Dorsolateral prefrontal cortex (tissue), 122 donors: ENCODE measurements at places on chromosomes 2 and 18.

DNA sequence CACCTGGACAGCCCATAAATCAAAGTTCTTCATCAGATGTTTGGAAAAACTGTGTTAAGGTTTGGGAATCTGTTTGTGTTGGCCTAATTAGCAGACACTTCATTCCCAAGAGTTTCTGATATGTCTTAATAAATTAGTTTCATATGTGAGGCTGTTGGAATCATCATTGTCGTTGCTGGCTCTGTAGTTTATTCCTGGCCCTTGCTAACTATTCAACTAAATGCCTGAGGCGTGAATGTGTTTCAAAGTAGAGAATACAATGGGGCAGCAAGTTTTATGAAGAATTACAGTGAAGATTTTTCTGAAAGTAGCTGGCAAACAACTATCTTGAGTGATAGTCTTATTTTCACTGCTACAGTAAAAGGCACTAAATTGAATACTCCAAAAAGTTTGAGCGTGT, 141.1 kb downstream of the PARD3B start:
- no peak for DNase-seq

- DNase-seq, result no peak
Measured at GRCh38 chr2:121038891-121039616, 245.9 kb downstream of the TFCP2L1 start.

GRCh38 chr18:62490967-62491695, 31.7 kb upstream of the ZCCHC2 start:
- no peak for DNase-seq

DNA sequence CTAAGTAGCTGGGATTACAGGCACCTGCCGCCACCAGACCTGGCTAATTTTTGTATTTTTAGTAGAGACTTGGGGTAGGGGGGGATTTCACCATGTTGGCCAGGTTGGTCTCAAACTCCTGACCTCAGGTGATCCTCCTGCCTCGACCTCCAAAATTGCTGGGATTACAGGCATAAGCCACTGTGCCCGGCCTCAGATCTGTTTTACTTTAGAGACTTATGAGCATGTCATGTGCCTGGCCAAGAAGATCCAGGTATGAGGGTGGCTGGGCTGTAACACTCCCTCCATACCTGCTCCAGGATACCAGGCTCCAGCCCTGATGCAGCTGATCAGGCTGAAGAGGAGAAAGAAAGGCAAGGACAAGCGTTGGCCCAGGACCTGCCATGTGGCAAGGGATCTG, 125.0 kb downstream of the LPIN1 start:
- DNase-seq, result no peak

- no peak for DNase-seq
Measured at GRCh38 chr18:64185987-64186386, 37.1 kb upstream of the LINC00305 start.

DNA sequence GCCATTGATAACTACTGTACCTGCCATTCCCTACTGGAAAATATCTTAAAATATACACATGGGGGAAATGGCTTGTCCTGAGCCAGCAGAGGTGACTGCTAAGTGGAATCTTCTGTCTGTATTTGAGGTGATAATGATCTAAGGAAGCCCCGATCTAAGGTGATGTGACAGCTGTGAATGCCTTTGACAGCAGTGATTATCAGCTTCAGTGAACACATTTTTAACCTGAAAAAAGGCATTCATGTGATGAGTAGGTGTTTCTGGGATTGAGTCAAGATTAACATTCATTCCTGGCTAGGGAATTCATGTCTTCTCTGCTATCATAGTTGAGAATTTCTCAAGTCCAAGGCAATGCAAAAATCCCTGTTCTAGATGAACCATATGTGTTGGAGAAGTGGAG, 9.1 kb upstream of the MAPRE2 start:
- no peak for DNase-seq

- DNase-seq, result peak; percentile 45
Measured at GRCh38 chr2:239257511-239257937, 143.3 kb downstream of the HDAC4 start.

GRCh38 chr2:16035747-16036745, 95.7 kb downstream of the MYCN start:
- no peak for DNase-seq

GRCh38 chr2:133061874-133062593, 392.0 kb upstream of the LYPD1 start:
- DNase-seq, result no peak

DNA sequence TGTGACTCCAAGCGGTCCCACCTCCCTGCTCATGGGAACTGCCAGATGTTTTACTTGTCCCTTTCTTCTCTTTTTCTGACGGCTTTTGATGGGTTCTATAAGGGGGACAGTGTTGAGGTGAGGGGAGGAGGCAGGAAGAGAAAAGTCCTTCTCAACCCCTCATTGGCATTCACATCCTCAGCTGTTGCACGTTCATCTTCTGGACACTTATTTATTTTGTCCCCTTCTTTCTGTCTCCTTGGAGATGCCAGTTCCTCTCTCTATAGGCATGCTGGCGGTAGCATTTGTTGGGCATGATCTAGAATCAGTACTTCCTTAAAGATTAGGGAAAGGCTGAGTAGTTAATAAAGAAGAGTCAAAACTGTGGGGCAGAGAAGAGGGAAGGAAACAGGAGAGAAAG, 99.0 kb upstream of the KLHL14 start:
- DNase-seq, result no peak

DNA sequence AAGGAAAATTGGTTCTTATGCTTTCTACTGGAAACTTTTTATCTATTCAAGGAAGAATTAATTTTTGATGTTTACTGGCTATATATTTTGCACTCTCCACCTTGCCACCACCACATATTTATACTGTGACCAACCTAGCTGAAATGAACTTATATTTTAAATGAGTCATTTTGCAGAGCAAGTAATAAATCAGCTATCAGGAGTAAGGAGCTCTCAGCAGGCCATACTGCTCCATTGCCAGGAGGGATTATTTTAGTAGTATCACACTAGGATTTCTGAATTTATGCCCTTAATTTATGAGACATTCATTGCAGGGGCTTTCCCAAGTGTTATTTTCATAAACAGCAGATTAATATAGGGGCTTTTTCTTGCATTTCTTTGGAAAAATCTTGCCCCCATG, 125.8 kb upstream of the CYP1B1 start:
- DNase-seq, result no peak

- no peak for DNase-seq
Measured at GRCh38 chr18:73060666-73061288, 193.0 kb upstream of the NETO1 start.

- DNase-seq, result no peak
Measured at GRCh38 chr18:38115201-38115600, 549.6 kb upstream of the CELF4 start.

DNA sequence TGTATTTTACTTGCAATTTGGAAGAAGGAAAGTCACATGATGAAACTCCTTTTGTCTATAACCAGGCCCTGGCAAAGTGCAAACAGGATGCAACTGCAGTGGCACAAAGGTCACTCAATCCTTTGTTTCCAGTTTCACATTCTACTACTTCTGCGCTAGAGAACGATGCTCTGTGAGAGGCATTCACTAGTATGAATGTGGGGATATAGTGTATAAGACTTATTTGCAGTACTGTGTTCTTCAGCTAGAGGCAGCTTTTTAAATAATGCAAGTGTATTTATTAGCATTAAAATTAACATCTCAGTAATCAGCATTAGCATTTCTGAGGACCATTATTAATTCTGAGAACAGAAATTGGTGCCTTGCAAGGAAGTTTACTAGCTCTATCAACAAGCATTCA, 68.9 kb downstream of the PRPF40A start:
- no peak for DNase-seq

GRCh38 chr2:177753682-177754491, 318.7 kb downstream of the PDE11A start:
- DNase-seq, result peak; percentile 54

GRCh38 chr2:158775273-158776027, 19.7 kb upstream of the DAPL1 start:
- DNase-seq, result no peak

DNA sequence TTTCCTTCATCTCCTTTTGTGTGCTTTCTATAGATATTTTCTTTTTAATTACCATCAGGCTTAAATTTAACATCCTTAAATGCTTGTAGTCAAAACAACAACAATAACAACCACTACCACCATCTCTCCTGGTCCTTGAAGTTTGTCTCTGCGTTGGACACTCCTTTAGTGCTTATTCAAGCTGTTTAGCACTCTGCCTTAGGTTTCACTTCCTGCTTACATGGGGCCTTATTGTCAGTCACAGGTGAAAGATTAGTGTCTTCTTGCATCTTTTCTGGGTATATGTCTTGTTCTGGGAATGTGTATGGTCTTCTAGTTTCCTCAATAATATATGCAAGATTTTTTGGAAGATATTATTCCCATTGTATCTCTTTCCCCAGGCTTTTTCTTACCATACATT, 240.1 kb upstream of the NXPH2 start:
- no peak for DNase-seq
